ENCODE measurements at places on chromosomes 3 and 15.
A peak's percentile ranks its signal among the peaks of the same experiment; 100 is the strongest.

- DNase-seq, result peak; percentile 14
Measured at GRCh38 chr3:65751123-65751700, 287.5 kb downstream of the MAGI1 start.

GRCh38 chr3:195060531-195061291 is 210.2 kb downstream of the XXYLT1 start:
- no peak for DNase-seq

DNA sequence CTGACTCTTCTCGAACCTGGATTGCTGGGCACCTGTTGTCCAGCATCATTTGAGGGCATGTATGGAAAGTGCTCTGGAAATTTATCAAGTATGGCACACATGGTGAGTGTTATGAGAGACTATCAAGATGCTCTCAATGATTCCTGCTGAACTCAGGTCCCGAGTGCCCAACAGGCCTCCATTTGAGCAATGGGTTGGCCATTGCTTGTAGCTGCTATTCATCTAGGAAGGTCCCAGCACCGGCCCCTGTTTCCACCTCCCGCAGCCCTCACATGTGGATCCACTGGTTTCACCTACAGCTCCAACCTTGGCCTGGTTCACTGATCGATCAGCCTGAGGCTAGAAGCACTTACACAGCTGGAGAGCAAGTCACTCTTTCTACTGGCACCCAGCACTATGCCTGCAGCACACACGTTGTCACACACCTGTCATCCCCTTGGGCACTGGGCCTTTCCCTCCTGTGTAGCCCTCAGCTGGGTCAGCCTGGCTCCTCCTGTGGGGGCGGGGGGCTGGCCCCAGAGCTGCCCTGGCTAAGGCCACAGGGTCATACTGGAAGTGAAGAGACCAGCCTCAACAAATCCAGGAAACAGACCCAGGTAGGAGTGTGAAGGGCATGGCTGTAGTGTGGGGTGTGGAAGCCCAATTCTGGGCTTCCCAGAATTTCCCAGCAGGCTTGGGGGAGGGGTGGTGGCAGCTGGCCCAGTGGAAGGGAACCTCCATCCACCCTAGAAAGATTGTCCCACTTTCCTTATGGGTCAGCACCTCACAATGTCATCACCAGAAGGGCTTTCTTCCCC is 41.7 kb upstream of the SMAD3 start:
- no peak for DNase-seq

DNA sequence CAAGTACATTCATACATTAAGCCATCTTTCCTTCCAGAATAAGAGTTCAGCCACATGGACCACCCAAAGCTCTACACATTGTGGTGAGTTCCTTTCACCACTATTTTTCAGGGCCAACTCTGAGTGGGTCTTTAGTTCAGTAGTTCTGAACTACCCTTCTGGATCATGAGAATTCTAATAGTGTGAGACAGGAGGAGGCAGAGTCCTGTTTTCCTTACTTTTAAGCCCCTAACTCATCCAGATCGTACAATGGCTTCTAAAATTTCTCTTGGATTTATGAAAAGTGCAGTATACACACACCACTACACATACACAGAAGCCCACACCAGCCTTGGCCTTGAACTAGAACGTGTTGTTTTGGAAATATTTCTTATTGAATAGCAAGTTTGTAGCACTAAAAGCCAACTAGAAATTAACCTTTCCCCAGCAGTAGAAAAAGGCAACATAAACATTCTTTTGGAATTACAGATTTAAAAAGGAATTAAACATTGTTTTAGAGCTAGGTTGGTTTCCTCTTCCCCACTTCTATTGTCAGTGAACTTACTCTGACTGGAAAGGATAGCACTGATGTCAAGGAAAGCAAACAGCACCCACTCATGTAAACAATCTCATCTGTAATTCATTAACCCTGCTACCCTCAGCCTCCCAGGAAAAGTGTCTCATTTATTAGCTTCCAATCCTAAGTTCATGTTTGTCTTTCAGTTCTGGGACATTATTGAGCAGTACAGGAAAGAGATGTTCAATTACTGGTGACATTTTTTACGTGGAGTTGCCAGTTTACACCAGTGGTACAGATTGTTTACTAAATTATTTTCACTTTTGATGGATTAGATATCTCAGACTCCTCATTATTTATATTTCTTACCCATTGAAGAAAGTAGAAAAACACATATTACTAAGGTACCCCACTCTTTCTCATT is 95.7 kb upstream of the AGTR1 start:
- no peak for DNase-seq

DNA sequence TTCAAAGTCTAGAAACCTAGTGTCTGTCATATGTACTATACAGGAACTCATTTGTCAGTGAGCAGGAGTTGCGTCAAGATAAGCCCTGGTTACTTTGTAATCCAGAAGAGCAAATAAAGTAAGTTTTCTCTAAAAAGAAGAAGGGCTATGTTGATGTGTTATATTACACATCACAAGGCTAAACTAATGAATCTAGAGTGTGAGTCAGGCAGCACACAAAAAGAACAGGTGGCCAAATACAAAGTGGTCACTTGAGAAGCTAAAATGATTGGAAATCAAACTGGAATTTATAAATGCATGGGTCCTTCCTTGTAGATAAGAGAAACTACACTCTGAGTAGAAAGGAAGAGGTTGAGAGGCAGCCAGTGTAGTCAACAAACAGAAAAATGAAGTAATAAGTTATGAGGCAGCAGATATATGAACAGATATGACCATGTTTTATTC is 771.6 kb downstream of the DIPK2A start:
- no peak for DNase-seq

GRCh38 chr15:37394402-37395099 is 294.2 kb upstream of the MEIS2 start:
- DNase-seq, result no peak

DNA sequence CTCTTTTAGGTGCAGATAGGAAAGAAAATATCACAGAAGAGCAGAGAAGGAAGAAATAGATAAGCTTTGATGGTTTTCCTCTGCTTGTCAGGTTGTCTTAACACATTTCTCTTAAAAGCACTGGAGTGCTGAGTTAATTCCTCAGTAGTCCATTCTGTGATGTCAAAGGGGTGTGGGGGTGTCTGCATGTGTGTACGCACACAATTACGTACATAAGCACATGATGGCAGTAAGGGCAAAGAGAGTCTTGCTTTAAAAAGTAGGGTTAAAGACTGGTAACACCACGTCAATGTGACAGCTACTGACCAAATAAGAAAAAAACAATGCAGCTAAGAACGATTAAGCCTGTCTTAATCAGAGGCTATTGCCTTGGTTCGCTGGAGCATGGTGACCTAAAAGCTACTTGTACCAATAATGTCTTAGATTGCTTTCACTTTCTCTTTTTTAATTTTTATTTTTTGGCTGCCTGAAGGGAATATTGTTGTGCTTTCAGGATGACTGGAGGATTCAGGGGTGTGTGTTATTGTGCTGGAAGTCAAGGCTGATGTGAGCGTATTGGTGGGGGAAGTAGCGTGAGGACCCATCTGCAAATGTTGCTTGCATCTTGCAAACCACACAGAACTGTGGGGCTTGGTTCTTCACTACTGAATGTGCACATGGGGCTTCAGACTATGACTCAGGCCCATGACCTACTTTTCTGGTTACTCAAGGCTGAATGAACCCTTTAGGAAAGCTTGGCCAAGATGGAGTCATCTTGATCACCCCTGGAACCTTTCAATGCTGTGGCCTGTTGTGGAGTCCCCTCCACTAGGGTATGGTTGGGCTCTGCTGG is 417.8 kb upstream of the TPM1 start:
- DNase-seq, result no peak

- DNase-seq, result no peak
Measured at GRCh38 chr3:6929918-6930317, 69.0 kb downstream of the GRM7 start.

GRCh38 chr15:22892333-22892732 is 53.9 kb downstream of the NIPA2 start:
- no peak for DNase-seq

DNA sequence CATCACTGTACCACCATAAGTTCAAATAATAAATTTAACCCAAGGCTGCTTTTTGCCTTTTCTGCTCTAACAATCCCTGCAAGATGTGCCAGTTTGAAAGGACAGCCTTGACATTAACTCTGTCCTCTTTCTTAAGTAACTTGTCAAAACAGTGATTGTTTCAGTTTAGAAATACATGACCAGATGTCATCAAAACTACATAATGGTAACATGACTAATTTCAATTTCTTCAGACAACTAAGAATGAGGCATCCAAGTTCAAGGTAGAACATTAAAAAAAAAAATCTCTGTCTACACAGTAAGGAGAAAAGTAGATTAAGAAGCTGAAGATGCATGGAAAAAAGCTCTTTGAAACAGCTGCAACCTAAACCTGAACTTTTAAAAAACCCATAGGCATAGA is 47.4 kb downstream of the SHQ1 start:
- no peak for DNase-seq

DNA sequence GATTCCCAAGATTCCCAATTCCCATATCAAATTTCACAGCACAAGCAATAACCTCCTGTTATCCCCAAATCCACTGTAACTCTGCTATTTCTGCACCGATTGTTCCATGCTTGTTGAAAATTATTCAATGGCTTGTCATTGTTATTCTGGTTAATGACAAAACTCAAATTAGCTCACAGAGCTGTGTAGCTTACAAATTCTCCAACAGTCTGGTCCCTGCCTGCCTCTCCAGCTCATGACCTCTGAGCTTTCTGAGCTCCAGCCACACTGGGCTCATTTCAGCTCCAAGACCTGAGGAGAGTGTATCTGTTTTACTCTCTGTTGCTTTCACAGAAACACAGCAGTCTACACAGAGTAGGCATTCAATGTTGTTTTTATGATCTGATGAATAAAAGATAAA is 3.3 kb downstream of the DPPA2 start:
- no peak for DNase-seq

DNA sequence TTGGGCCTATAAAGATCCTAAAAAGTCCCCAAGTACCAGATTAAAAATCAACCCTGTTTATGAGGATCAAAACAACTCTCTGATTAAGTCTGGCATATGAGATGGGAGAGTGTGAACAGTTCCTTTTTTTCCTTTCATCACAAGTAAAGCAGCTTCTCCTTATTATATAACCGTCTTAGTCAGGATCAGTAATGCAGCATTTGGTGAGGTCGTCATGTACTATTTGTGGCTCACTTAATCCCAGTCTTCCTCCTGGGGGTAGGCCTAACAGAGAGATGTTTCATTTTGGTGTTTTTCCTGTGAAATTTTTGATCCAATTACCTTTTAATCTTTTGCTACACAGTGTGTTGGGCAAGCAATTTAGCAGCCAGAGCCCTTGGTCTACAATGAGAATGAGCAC is 333.1 kb upstream of the KCNMB2 start:
- no peak for DNase-seq

DNA sequence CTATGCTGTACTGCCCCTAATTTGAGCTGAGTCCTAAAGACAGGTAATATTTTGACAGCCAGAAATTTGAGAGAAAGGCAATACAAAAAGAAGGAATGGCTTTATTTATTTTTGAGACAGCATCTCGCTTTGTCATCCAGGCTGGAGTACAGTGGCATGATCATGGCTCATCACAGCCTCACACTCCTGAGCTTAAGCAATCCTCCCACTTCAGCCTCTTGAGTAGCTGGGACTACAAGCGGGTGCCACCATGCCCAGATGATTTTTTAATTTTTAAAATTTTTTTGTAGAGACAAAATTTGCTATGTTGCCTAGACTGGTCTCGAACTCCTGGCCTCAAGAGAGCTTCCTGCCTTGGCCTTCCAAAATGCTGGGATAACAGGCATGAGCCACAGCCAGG is 77.4 kb upstream of the SLC4A7 start:
- DNase-seq, result no peak

DNA sequence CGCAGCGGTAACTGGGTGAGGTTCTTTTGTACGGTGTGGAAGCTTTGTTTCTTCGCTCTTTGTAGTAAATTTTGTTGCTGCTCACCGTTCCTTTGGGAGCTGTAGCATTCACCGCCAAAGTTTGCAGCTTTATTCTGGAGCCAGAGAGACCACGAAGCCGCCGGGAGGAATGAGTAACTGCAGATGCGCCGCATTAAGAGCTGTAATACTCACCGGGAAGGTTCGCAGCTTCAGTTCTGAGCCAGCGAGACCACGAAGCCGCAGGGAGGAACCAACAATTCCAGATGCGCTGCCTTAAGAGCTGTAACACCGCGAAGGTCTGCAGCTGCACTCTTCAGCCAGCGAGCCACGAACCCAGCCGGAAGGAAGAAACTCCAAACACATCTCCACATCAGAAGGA is 56.0 kb upstream of the DYNC1LI1 start:
- no peak for DNase-seq

- no peak for DNase-seq
Measured at GRCh38 chr3:63719796-63720445, 67.4 kb downstream of the SNTN start.

GRCh38 chr3:183714622-183715021 is 17.0 kb downstream of the YEATS2 start:
- no peak for DNase-seq

GRCh38 chr3:192422321-192422996 is 304.9 kb downstream of the FGF12 start:
- DNase-seq, result peak; percentile 28

DNA sequence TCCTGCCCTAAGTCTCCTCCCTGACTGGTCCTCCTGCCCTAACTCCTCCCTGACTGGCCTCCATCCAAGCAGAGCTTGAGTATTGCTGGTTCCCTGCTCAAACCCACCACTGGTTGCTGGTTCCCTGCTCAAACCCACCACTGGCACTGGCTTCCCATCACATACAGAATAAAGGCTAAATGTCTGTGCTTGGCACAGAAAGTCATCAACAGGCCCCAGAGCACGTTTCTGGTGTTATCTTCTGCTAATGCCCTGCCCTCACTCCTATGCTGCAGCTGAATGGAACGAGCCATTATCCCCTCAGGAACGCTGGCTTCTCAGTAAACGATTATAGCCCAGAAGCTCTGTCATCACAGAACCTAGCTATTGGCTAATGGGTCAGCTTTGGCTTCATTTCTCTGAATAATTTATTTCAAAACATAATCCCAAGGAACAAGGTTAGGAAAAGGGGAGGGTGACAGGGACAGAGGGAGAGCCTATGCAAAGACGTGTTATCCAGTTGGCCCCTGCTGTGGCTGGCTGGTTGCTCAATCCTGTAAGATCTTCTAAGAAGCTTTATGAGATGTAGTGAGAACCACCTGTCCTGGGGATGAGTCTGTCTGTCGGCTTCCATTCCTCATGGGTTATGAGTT is 6.3 kb upstream of the MUC20 start:
- no peak for DNase-seq

DNA sequence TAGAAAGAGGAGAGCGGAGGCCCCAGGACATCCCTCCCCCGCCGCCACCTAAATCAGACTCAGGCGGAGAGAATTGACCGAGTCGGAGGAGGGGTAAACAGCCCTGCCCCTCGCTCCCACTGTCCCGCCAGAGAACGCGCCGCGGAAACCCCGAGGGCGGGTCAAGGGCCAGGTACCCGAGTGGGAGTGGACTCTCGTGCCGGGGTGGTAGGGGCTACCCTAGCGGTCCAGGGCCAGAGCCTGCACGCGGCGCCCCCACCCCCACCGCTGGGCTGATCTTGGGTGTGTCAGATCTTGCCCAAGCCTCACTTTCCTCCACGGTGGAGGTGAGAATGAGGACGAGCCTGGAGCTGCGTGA is 19.0 kb downstream of the SPATA12 start:
- DNase-seq, result no peak

GRCh38 chr3:139357899-139358298 is 14.1 kb downstream of the MRPS22 start:
- no peak for DNase-seq

- peak; percentile 2 for DNase-seq
Measured at GRCh38 chr15:49225572-49226281, 55.7 kb downstream of the GALK2 start.
